IMR-90 (cell line): ENCODE measurements at places on chromosomes 2 and 18. TPM values are rescaled to one million over a fixed set of nuclear protein-coding genes. Genes with fewer than 3 reads are reported as not detected.

SIX3 gene
- not detected in 2 replicates for total RNA-seq

DNA sequence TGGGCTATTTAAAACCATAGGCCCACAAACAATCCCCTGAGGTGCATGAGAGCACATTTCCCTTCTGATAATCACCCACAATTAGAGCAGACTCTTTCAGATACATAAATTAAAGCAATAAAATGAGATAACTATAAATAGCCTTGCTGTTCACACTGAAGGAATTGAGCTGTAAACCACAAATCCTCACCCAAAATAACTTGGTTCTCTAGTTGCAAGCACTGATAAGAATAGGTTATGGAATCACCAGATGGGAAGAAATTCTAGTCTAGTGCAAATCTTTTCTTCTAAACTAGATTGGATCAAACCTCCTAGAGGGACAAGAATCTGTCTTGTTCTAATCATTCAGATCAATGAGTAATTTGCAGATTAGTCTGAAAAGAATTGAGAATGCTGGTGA is 64.6 kb downstream of the NAB1 start:
- DNase-seq, result peak; percentile 53

UNC80 gene
- total RNA-seq, result not detected in 2 replicates

- no peak for DNase-seq
Measured at GRCh38 chr2:54422072-54422581, 34.0 kb upstream of the SPTBN1 start.

RAX gene
- total RNA-seq, result not detected in 2 replicates

KCNG2 gene
- total RNA-seq, result not detected in 2 replicates
